Stimulated activated CD8-positive, alpha-beta memory T cell treated with anti-CD3 and anti-CD28 coated beads, Interleukin-7, amount 100 ng/mL, for 1 hour (primary cell): ENCODE measurements at places on chromosomes 7 and 10.

GRCh38 chr10:119780879-119781480, 55.1 kb downstream of the INPP5F start:
- no peak for DNase-seq

DNA sequence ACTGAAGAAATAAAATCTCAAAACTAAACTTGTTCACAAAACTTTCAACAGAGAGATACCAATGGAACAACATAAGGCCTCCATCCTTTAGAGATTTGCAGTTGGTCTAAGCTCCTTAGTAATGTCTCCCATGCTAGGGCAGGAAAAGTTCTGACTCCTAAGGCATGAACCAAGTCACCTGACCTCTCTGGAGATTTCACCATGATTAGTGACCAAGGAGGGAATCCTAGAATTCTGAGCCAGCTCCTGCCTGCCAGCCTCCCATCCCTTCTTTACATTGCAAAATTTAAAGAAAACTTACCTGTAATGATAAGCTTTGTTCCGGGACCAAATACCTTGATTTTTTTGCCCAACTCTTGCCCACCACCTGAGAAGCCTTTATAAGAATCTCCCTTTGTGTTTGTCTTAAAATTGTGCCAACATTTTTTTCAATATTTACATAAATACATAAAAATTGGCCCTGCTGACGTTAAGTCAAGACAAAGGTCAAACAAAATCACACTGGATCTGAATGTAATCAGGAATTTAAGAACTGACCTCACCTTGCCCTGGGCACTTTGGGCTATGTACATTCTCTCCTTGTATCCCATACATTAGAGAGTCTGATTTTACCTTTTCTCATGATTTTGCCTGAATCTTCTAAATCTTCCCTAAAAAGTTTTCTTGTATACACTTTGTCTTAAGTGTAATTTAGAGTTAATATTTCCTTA, at the start of gene TARP:
Gene TARP, minus strand, starts transcription at position 351 of the 710 bp plus-strand sequence.
- no peak for DNase-seq

GRCh38 chr10:114911052-114911711, 26.8 kb upstream of the TRUB1 start:
- no peak for DNase-seq

GRCh38 chr10:69939061-69939460, 113.6 kb upstream of the MACROH2A2 start:
- no peak for DNase-seq

DNA sequence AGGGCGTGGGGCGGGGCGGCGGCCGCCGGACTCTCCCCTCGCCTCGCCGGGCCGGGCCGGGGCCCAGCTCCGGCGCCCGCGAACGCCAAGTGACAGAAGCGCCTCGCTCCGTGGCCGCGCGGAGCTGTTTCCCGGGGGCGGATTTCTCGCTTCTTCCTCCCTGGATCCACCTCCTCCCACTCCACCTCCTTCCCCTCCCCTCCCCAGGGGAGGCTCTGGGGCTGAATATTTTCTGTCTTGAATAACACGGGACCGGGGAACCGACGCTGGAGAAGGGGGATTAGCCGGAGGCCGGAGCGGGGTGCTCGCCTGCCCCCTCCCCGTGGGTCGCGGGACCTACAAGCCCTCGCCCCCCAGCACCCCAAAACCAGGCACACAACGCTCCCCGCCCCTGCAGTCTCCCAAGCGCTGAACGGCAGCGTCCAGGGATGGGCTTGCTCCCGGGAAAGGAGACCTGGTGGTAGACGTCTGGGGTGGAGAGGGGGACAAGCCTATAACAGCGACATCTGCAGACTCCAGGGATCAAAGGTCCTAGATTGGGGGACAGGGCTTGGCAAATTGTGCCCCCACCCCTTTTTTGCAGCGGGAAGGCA, at the start of gene ARHGAP21:
Gene ARHGAP21, minus strand, starts transcription at position 100 of the 593 bp plus-strand sequence. CDS start 1,988 bp downstream, outside the sequence.
- DNase-seq, result no peak

GRCh38 chr10:92822060-92822634, 26.2 kb upstream of the EXOC6 start:
- DNase-seq, result no peak

DNA sequence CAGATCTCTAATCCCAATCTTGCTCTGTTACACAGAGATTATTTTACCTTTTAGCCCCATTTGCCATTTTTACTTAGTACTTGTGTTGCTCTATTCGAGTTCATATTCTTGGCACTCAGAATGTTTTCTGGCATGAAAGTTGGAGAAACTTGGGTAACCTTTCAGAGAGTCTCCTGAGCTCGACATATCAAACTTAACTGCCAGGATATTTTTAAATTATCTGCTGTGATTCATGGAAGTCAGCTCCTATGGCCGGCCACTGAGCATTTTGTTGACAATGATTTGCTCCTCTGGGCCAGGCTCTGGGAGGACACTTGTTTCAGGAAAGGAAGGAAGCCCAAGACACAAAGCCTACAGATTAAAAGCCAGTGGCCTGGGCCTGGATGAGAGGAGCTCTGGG, 396.7 kb downstream of the TNS3 start:
- DNase-seq, result no peak

DNA sequence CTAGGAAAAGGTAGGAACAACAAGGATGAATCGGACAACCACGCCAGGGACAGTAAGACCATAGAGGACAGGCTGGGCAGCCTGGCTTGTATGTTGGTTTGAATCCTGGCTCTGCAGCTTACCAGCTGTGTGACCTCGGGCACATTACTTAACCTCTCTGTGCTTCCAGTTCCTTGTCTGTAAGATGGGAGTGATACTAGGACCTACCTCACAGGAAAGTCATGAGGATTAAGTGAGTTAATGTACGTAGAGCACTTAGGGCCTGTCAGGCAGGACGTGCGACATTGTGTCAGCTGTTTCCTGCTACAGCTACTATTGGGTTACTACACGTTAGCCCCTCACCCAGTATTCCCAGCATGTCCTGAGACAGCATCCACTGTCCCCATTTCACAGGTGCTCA, 32.1 kb downstream of the PLAC9 start:
- no peak for DNase-seq

GRCh38 chr7:100022621-100023020, 7.2 kb downstream of the ZKSCAN1 start:
- DNase-seq, result no peak

GRCh38 chr7:1767524-1767923, 97.4 kb downstream of the ELFN1 start:
- no peak for DNase-seq

GRCh38 chr7:2037808-2038522, 194.8 kb downstream of the MAD1L1 start:
- no peak for DNase-seq

- DNase-seq, result no peak
Observed at GRCh38 chr10:46198516-46198915, 88.3 kb upstream of the ANTXRL start.

- DNase-seq, result no peak
Observed at GRCh38 chr10:116211682-116212081, 61.3 kb downstream of the GFRA1 start.

GRCh38 chr7:34677491-34677890, 19.5 kb downstream of the NPSR1 start:
- DNase-seq, result no peak

- no peak for DNase-seq
Observed at GRCh38 chr10:1475771-1476454, 261.4 kb downstream of the ADARB2 start.

DNA sequence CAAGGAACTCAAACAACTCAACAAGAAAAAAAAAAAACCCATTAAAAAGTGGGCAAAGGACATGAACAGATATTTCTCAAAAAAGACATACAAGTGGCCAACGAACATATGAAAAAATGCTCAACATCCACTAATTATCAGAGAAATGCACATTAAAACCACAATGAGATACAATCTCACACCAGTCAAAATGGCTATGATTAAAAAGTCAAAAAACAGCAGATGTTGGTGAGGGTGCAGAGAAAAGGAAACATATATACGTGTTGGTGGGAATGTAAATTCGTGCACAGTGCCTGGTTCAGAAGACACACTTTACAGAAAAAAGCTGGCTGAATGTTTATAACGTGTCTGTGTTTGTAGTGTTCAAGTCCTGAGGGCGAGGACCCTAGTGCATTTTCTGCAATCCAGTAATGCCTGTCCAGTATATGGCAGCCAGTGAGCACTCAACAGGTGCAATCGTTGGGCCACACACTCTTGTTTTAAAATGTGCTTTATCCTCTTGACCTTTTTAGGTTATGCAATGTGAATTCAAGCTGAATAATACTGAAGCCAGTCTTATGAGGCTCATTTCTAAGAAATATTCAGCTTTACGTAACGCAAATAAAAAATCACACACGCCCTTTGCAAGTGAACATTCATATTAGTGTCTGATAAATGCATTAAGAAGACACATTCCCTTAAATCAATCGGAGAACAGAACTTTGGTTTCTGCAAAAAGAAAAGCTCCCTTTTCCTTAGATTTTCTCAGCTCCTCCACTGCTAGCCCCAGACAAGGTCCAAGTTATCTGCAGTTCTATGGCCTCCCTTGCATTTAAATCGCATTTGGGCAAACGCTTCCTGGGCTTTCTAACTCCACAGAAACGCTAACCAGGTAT, 813 bp upstream of the MTURN start:
- DNase-seq, result no peak

DNA sequence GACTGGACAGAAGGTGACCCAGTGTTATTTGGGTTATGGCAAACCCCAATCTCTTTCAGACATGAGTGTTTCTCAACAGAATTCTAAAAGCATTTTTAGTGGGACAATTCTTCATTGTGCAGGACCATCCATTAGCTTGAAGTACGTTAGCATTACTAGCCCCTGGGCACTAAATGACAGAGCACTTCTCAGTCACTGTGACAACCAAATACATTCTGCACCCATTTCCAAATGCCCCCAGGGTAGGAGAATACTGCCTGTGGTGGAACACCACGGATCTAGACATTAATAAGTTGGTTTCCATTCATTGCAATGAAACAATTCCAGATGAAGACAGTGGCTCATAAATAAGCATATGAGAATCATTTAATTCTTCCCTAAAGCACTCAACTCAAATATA, 102.4 kb upstream of the FRMD4A start:
- DNase-seq, result no peak

- DNase-seq, result no peak
Observed at GRCh38 chr7:104397442-104397841, 69.0 kb downstream of the LHFPL3 start.

- no peak for DNase-seq
Observed at GRCh38 chr7:42071372-42072261, 165.4 kb downstream of the GLI3 start.

DNA sequence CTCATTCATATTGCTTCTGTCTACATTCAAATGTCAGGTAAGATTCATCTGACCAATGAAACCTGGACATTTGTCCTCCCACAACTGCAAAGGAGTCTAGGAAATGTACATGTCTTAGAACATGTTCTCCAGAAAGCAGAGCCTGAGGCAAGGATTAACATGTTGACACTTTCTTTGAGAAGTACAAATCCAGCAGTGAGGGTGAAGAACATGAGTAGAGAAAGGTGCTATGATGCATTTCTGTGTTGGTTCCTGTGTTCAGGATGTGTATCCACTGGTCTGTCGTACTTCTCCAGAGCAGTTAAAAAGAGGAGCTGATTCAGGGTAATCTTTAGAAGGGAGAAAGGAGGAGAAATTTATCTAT, 146.0 kb upstream of the AGR3 start:
- no peak for DNase-seq

- DNase-seq, result no peak
Observed at GRCh38 chr7:111429781-111430180, 132.5 kb downstream of the IMMP2L start.

DNA sequence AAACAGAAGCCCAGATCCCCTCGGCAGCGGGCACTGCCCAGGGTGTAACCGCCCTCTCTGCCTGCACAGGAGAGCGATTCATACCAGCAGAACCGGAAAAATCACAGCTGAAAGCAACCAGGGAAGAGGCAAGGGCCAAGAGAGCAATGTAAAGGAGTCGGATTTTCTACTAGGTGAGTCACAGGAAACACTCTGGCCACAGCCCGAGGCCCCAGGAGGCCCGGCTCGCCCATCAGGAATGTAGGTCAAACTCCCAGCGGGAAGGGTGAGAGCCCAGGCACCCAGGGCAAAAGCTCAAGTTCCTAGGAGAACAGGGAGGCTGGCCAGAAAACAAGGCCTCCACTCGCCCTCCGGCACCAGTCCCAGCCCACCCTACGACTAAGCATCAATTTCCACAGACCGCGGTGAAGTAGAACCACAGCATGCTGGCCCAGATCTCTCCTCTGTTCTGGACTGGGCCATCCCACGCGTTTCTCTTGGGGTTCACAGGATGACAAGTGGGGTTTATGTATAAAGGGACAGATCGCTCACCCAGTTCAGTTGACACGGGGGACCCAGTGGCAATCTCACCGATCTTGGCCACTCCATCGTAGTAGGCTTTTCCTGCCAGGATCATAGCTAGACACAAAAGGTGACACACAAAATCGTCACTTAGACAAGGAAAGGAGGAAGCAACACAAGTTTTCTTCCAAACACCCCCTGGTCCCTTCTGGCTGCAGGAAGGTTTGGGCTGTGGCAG, 46.2 kb downstream of the BAIAP2L1 start:
- DNase-seq, result no peak

- DNase-seq, result no peak
Observed at GRCh38 chr7:132080967-132081668, 495.2 kb downstream of the PLXNA4 start.

- no peak for DNase-seq
Observed at GRCh38 chr10:104321725-104322415, 16.4 kb downstream of the ITPRIP start.

DNA sequence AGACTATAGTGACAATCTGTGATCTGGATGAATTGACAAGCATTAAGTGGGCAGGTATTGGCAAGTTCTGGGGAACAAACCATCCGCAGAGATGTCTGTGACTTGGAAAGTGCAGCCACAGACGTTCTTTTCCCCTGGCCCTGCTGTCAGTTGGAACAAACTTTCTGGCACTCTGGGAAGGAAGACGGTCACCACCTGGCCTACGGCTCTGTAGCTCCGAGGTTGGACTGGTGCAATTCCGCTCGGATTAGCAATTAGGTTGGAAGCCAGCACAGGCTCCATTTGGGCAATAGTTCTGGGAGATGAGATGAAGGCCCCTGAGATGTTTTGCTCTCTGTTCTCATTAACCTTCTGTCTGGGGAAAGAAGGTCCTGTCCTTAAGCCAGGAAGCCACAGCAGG, 437.5 kb downstream of the CALN1 start:
- DNase-seq, result no peak

- no peak for DNase-seq
Observed at GRCh38 chr10:63206576-63206975, 73.4 kb downstream of the NRBF2 start.
